ENCODE measurements at places on chromosomes 7 and 10. TPM values are rescaled to one million over a fixed set of nuclear protein-coding genes. Genes with fewer than 3 reads are reported as not detected.
A peak's percentile ranks its signal among the peaks of the same experiment; 100 is the strongest.

- no peak overlapping the region for H3K4me3 ChIP-seq
- no peak for DNase-seq
- no peaks in the 10 kb centered on the region for H3K4me1 ChIP-seq
- no peaks in the 10 kb centered on the region for H3K36me3 ChIP-seq
Measured at GRCh38 chr10:31288962-31289361, 30.1 kb upstream of the ZEB1 start.

DNA sequence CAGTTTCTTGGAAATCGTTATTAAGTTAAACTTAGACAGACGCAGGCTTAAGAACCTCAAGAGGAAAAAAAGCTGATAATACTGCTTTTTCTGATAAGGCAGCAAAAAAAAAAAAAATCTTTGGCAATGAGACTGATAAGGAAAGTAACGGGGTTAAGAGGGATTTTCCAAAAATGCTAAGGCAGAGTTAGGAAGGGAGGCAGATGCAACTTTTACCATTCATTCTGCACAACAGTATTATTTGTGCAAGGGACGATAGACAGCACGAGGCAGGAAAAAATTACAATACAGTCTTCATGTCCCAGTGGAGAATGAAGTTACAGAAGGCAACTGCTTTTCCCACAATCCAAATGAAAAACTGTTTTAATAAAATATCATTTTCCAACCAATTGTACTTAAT, 194.0 kb downstream of the DOCK4 start:
- no peak overlapping the region for H3K4me3 ChIP-seq
- no peaks in the 10 kb centered on the region for H3K4me1 ChIP-seq
- DNase-seq, result no peak
- H3K27ac ChIP-seq, result no peak overlapping the region

- H3K4me1 ChIP-seq, result peaks cover 2% of the 10 kb centered on the region
- no peaks in the 10 kb centered on the region for H3K36me3 ChIP-seq
- no peaks in the 10 kb centered on the region for H3K27me3 ChIP-seq
- H3K27ac ChIP-seq, result no peak overlapping the region
Measured at GRCh38 chr10:88788924-88789323, 13.6 kb upstream of the LIPM start.

DNA sequence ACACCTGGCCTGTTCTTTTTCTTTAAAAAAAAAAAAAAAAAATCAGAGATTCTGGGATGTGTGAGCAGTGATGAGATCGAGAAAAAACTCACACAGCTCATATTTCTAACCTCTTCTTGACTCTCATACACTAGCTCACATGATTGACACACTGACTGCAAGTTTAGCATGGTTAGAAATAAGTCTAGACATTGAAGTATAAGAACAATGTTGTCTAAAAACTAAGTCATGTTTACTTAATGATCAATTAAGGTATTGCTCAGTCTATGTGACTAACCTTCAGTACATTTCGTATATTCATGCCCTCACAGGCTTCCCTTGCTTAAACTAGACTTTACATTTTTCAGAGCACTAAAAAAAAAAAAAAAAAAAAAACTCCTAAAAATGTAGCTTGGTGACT, 775.1 kb downstream of the GATA3 start:
- no peak overlapping the region for H3K4me3 ChIP-seq
- DNase-seq, result no peak
- no peak overlapping the region for H3K27ac ChIP-seq
- no peaks in the 10 kb centered on the region for H3K27me3 ChIP-seq

DNA sequence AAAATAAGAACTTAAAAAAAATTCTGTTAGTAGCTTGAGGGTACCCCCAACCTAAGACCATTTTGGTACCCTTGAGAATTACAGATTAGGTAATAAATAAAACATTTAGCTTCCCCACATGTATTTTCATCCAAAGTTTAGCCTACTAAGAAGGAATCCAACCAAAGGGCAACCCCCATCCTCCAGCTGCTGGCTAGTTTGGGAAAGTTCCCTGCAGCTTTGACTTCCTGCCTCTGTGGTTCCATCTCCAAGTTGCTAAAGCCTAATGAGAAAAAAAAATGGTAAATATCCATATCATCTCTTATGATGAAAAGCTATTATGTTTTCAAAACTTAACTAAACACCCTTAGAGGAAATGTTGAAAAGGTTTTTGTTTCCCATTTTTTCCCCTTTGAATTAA, 547.2 kb downstream of the ANKRD7 start:
- no peak for DNase-seq
- H3K4me3 ChIP-seq, result no peak overlapping the region
- no peaks in the 10 kb centered on the region for H3K36me3 ChIP-seq
- no peaks in the 10 kb centered on the region for H3K27me3 ChIP-seq
- H3K27ac ChIP-seq, result no peak overlapping the region

DNA sequence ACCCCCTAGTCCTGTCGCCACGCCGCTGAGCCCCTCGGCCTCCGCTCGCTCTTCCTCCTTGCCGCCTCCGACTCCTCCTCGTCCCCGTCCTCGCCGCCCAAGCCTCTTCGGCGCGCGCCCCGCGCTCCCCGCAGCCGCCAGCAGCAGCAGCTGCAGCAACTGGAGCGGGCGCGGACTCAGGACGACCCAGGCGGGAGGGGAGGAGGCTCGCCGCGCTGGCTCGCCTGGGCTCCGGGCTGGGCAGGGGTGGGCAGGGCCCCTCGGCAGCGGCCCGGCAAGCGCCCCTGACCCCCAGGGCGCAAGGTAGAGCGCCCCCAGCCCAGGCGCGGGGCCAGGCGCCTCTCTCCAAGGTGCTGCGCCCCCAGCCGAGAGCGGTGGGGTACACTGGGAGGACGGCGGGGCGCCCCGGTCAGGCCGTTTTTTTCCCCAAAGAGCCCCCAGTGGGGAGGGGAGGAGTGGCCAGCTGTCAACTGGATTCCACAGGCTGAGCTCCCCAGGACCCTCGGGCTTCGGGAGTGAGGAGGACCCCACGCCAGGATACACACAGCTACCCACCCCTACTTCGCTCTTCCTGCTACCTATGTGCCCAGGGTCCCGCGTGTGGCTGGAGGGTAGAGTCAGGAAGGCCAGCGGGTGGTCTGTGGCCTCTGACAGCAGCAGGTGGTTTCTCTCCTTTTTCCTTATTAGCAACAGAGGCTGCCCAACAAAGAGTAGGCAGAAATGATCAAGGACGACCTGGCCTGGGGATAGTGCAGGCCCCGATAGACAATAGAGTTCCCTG, 903 bp upstream of the KCNMA1 start:
- no peaks in the 10 kb centered on the region for H3K36me3 ChIP-seq
- no peak for DNase-seq
- H3K27ac ChIP-seq, result no peak overlapping the region
- H3K27me3 ChIP-seq, result peaks cover 10% of the 10 kb centered on the region

DNA sequence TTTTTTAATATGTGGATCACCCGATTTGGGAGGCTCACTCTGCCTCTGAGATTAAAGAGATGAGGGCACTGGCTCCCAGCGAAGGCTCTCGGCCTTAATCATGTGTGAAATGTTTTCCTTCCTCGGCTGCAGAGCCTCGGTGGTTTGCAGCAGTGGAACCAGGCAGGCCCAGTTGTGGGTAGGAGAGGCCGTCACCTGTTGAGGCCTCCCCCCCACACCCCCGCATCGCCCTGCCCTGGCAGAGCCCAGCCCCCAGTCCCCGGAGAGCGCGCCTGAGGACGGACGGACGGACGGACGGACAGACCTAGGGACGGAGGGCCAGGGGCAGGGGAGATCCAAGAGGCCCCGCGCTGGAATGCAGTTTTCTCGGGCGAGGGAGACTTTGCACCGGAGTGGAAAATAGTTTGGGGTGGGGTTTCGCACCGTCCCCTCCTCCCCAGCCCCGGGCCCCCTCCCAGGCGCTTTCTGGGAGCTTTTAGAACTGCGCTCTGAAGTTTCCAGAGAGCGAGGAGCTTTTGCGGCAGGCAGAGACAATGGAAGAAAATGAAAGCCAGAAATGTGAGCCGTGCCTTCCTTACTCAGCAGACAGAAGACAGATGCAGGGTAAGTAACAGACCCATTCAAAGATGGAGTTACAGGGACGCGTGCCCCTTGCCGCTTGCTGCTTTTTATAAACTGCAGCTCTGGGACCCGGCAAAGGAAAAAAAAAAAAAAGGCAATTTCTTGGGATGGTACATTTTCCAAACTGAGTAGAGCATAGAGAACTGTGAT, at the start of gene KIAA1217:
TSS of gene KIAA1217 (plus strand) at position 478 of the 771 bp plus-strand sequence. CDS start at position 534, 56 bp downstream.
- peaks cover 22% of the 10 kb centered on the region for H3K27me3 ChIP-seq
- no peak for DNase-seq
- no peak within 1 kb of the TSS for H3K27ac ChIP-seq

- H3K27ac ChIP-seq, result no peak overlapping the region
- H3K4me3 ChIP-seq, result no peak overlapping the region
- H3K36me3 ChIP-seq, result no peaks in the 10 kb centered on the region
- no peaks in the 10 kb centered on the region for H3K27me3 ChIP-seq
- no peak for DNase-seq
Measured at GRCh38 chr10:5818894-5819293, 5.7 kb upstream of the GDI2 start.

DNA sequence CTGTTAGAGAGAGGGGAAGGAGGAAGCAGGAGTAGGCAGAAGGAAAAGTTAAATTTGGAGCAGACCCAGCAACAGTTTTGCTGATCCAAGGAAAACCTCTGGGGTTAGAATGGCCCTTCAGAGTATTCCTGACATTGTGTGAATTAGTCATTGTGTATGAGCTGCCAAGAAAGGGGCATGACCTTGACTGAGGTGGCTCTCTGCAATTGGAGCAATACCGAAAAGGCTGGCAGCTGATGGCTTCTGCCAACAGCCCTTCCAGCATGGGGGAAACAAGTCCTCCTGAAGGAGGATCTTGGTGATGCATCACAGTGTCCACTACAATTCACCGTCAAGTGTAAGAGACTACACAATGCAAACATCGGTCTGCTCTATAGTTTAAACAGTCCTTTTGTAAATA, 20.6 kb upstream of the WASL start:
- no peak for DNase-seq
- no peaks in the 10 kb centered on the region for H3K4me1 ChIP-seq
- no peak overlapping the region for H3K4me3 ChIP-seq
- no peak overlapping the region for H3K27ac ChIP-seq
- H3K27me3 ChIP-seq, result no peaks in the 10 kb centered on the region

- H3K36me3 ChIP-seq, result no peaks in the 10 kb centered on the region
- DNase-seq, result no peak
- no peak overlapping the region for H3K27ac ChIP-seq
- no peaks in the 10 kb centered on the region for H3K4me1 ChIP-seq
- H3K27me3 ChIP-seq, result peaks cover under 1% of the 10 kb centered on the region
- no peak overlapping the region for H3K4me3 ChIP-seq
Measured at GRCh38 chr7:45343746-45344145, 186.2 kb downstream of the RAMP3 start.

DNA sequence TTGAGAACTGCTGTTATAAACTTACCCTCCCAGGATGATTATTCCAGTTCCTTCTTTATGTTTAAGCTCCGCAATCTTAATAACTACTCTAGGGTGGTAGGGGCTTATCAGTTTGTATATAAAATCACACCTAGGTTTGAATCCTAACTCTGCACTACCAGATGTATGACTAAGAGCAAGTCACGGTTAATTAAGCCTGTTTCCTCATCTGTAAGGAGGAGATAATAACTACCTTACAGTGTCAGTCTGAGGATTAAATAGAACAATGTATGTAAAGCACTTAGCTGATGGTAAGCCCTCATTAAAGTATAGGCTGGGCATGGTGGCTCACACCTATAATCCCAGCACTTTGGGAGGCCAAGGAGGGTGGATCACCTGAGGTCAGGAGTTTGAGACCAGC, 9.2 kb downstream of the DNA2 start:
- no peaks in the 10 kb centered on the region for H3K4me1 ChIP-seq
- no peak for DNase-seq
- no peak overlapping the region for H3K4me3 ChIP-seq
- H3K27ac ChIP-seq, result no peak overlapping the region

GRCh38 chr7:46448478-46448877, 527.4 kb upstream of the IGFBP3 start:
- no peak overlapping the region for H3K4me3 ChIP-seq
- H3K36me3 ChIP-seq, result no peaks in the 10 kb centered on the region
- H3K27ac ChIP-seq, result no peak overlapping the region
- H3K4me1 ChIP-seq, result no peaks in the 10 kb centered on the region
- DNase-seq, result no peak

GRCh38 chr10:96642973-96643372, 56.2 kb upstream of the TM9SF3 start:
- no peak overlapping the region for H3K4me3 ChIP-seq
- no peaks in the 10 kb centered on the region for H3K4me1 ChIP-seq
- no peaks in the 10 kb centered on the region for H3K27me3 ChIP-seq
- H3K27ac ChIP-seq, result no peak overlapping the region
- H3K36me3 ChIP-seq, result no peaks in the 10 kb centered on the region
- peak; percentile 64 for DNase-seq

DNA sequence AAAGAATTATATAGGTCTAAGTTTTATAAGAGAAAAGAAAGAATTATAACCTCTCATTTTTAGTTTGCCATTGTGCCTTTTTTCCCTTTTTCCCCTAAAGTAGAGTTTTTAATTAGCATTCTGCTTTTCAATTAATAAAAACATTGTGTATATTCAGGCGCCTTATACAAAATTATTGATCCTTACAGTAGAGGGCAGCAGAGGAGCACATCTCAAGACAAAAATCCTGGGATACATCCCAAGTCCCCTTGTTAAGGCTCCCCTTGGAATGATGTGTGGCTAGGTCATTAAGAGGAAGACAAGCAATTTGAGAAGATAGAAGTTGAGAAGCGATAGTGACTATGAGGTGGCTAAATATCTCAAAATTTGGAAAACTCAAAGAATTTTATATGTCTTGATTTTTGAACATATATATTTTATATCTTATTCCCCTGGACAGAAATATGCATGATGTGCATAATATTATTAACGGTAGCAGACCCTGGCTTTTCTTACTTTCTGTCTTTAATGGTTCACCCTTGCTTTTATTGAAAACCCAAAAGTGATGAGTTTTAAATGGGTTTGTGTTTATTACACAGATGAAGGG, 19.1 kb upstream of the TPK1 start:
- no peaks in the 10 kb centered on the region for H3K36me3 ChIP-seq
- H3K4me3 ChIP-seq, result no peak overlapping the region
- H3K4me1 ChIP-seq, result no peaks in the 10 kb centered on the region
- no peak for DNase-seq

- H3K27ac ChIP-seq, result no peak overlapping the region
- no peaks in the 10 kb centered on the region for H3K36me3 ChIP-seq
- no peaks in the 10 kb centered on the region for H3K4me1 ChIP-seq
- H3K27me3 ChIP-seq, result no peaks in the 10 kb centered on the region
Measured at GRCh38 chr7:26779978-26780595, 84.3 kb downstream of the SKAP2 start.

Gene TMEM130
- total RNA-seq, result not detected

Gene GPR15LG
- total RNA-seq, result not detected

Gene GNGT1
- not detected for total RNA-seq

Gene CTAGE8
- total RNA-seq, result not detected

Gene NKX2-3
- total RNA-seq, result not detected

Gene TRAPPC14
- 95.6 TPM for total RNA-seq

Measured in T-cell (primary cell).